Jurkat, Clone E6-1 (cell line): ENCODE measurements at places on chromosomes 13 and 19.

- no peak for DNase-seq
Measured at GRCh38 chr19:52142001-52142595, 2.4 kb upstream of the ZNF616 start.

DNA sequence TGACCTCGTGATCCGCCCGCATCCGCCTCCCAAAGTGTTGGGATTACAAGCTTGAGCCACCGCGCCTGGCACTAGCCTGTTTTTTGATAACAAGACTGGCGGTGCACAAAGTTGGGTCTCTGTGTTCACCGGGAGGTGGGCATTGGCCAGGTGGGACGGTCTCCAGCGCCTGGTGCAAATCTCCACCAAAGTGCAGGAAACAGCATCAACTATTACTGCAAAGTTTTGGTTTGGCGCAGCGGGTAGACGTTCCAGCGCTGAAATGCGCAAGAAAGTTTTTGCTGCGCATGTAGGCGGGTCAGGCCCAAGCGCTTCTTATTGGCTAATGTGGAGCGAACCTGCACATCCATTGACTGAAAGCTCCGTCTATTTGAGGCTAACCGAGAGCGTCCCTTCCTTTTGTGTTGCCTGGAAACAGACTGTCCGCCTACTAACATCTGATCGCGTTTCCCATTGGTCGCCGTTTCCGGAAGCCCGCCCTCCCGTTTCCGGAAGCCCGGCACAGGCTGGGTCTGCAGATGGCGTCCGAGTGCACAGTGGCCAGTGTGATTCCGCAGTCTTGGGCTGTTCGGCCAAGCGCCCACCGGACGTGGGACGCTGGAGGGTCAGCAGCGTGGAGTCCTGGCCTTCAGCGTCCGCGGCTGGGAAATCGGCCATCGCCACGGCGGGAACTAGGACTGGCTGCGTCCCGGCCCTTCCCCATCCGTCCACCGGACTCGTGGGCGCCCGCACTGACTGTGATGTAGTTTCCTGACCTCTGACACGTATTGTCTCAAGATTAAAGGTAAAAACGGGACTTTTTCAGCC is 53.3 kb upstream of the ZNF527 start:
- DNase-seq = peak; percentile 99

DNA sequence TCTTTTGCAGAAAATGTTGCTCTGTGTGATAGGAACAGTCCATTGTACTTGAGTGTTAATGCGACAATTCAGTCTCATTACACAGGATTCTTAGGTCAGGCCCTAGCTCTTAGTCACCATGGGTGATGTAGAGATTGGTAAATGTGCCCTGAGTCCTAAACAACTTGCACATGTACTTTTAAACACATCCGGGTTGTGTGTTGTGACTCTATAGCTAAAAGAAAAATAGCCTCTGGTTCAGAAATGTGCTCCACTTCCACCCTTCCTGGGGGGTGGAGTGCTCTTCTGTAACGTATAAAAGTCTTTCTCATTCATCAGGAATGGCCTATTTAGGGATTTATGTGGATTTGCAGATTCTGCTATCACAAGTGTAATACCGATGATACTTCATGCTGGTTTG is 5.2 kb downstream of the SPATA13 start:
- no peak for DNase-seq

DNA sequence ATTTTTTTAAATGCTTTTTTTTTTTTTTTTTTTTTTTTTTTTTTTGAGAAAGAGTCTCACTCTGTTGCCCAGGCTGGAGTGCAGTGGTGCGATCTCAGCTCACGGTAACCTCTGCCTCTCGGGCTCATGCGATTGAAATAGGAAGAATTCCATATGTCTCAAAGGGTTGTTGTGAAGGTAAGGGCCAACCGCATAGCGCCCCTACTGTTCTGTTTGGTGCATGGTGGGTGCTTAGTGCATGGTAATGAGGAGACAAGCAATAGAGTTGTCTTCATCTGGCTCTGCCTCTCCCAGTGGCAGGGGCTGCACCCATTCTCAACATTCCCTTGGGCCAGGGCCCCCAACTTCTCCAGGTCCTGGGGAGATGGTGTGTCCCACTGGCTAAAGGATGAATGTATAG is 68.7 kb downstream of the RASL11A start:
- DNase-seq = peak; percentile 55

DNA sequence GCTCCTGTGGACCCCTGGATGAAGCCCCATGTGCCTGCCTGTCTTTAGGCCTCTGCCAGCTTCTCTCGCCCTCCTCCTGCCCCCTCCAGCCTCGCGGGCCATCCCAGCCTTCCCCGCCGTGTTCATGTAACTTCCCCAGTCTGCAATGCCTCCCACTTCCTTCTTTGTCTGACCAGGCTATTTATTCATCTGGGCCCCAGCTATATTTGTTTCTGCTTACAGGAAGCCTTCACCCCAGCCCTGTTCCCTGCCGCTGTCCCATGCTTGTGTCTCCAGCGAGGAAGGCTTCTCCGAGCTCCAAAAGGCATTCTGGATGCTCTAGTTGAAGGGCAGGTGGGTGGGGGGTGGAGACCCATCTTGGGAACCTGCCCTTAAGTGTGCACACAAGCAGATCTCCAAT is 7.9 kb upstream of the C3 start:
- DNase-seq = no peak

- DNase-seq = no peak
Measured at GRCh38 chr19:18520848-18521691, 800 bp downstream of the ELL start.

GRCh38 chr13:98143157-98143553 is 261 bp downstream of the FARP1 start:
- no peak for DNase-seq

DNA sequence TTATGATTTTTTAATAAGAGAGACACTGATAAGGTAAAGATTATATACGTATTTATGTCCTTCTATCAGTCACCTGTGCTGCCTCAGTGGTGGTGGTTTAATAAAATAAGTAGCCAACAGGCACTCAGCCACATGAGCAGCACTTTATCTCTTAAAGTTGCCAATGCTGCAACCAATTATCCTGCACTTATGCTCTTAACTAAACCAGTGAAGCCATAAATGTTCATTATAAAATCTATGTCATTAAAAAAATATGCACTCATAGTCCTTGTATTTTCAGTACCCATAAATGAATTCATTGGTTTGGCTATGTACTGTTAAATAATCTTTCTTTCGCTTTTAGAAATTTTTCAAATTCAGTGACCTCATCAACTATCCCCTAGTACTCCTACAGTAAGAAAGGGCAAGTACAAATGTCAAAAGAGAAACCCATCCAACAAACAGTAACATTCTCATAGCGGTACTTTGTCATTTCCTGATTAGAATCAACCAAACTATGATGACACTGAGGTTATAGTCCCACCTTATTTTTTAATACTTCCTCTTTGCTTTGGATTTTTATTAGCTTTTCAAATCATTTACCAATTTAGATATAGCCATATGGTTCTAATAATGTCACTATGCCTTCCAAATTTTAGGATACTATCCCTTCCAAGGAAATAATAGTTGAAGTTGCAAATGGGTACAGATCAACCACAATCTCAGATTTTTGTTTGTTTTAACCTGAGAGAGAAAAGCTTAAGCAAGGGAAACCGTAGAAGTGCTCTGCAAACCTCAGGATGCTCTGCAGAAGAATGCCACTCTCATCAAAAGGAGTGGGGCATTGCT is 190.9 kb downstream of the KLF12 start:
- DNase-seq = no peak

DNA sequence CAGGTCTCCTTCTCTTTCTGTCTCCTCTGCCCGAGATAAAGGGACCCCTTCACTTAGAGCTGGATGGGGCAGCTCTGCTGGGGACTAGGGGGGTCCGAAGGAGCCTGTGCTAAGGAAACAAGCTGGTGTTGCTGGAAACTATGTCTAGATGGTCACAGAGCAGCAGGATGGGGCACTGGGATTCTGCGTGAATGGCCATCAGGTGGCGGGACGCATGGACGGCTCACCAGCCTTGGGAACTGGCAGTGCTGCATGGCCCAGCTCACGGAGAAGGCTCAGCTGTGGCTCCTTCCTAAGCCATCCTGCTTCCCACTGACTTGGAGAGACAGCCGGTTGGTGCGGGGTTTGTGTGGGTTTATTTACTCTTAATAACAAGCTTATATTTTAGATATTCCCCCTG is 411.8 kb downstream of the ZNF536 start:
- DNase-seq = no peak

GRCh38 chr19:19458110-19458816 is 52.8 kb downstream of the GATAD2A start:
- DNase-seq = no peak

DNA sequence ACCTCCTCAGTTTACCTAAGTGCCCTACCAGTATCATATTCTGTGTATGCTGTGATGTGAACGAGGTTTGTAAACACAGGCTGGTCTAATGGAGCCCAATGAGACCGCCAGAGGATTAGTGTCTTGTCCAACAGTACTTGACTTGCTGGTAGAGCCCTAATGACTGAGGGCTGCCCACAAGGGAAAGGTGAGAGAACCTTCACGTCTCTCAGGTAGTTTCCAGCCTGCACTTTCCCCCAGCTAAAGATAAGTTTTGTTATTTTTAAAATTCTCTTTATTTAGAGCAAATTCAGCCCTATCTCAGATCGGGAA is 498 bp upstream of the RBM26 start:
- DNase-seq = no peak

- no peak for DNase-seq
Measured at GRCh38 chr13:44331446-44331845, 42.2 kb upstream of the SERP2 start.

- no peak for DNase-seq
Measured at GRCh38 chr13:83121896-83122295, 760.4 kb downstream of the SLITRK1 start.

- no peak for DNase-seq
Measured at GRCh38 chr19:49415102-49415809, 8.0 kb downstream of the PTH2 start.
